ENCODE measurements at places on chromosomes 12 and 14. TPM values are rescaled to one million over a fixed set of nuclear protein-coding genes. Genes with fewer than 3 reads are reported as not detected.

Gene SPIC
- not detected for polyA plus RNA-seq

Gene MYF5
- polyA plus RNA-seq: not detected

Gene CPNE8
- 4.5 TPM for polyA plus RNA-seq

Gene SLC4A8
- 0.23 TPM for polyA plus RNA-seq

Gene P2RX7
- polyA plus RNA-seq: 1.4 TPM
